ENCODE measurements at places on chromosomes 1 and 21.

DNA sequence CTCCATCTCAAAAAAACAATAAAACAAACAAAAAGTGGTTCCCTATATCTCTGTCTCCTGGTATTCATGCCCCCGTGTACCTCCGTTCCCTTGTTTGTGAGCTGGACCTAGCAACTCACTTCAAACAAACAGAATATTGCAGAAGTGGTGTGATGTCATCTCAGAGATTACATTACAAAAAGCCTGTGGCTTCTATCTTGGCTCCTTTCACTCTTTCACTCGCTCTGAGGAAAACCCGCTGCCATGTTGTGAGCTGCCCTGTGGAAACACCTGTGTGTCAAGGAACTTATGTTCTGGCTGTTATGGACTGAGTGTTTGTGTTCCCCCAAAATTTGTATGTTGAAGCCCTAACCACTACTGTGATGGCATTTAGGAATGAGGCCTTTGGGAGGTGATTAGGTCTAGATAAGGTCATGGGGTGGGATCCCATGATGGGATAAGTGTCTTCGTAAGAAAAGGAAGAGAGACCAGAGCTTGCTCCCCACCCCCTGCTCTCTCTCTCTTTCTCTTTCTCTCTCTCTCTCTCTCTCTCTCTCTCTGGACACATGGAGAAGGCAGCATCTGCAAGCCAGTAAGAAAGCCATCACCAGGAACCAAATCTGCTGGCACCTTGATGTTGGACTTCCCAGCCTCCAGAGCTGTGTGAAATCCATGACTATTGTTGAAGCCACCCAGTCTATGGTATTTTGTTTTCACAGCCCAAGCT, 7.4 kb upstream of the HYI start:
- DNase-seq, result no peak

- DNase-seq, result no peak
Observed at GRCh38 chr1:56496821-56497772, 82.3 kb downstream of the PLPP3 start.

DNA sequence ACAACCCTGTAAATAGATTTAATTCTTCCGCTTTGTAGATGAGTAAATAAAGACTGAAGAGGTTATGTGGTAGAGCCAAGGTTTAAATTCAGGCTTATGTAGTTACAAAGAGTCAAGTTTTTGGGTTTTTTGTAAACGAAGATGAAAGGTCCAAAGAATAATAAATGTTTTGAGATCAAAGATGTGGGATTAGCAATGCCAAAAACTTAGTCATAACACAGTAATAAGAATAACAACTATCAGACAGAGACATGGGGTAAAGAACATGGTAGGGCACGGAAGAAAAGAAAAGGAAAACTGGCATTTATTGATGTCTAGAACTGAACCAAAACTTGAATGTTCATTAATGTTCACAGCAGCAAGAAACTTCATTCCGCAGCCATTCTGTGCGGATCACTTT, 42.9 kb downstream of the EXTL2 start:
- DNase-seq, result no peak

DNA sequence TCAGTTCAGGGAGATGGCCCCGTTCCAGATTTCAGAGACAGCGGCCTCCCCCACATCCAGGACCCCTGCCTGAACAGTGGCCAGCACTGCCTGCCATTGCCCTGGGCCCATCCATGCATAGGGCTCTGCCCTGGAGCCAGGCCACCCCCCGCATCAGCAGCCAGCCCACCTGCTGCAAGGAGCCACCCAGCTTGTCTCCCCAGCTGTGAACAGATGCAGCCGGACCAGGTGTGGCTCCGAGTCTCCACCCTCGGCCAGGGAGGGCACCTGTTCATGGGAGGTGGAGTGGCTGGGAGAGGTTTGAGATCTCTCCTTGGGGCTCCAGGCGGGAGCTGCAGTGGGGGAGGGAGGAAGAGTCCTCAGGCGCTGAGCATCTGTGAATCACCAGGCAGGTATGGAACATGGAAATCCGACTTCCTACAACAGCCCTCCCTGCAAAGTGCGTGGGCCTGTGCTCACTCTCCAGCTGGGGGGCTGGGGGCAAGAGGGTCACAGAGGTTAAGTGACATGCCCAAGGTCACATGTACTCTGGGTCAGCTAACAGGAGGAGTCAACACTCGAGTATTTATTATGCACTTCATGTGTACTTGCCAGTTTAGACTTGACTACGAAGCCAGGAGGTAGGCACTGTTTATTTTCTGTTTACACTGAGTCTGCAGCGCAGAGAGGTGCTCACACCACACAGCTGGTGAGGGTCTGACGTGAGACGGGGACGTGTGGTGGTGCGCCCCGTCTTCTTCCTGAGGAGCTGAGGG, 4.8 kb upstream of the HES5 start:
- peak; percentile 67 for DNase-seq

- no peak for DNase-seq
Observed at GRCh38 chr1:52268372-52268771, 97.6 kb downstream of the CC2D1B start.

- no peak for DNase-seq
Observed at GRCh38 chr1:91836331-91837040, 49.5 kb downstream of the TGFBR3 start.

DNA sequence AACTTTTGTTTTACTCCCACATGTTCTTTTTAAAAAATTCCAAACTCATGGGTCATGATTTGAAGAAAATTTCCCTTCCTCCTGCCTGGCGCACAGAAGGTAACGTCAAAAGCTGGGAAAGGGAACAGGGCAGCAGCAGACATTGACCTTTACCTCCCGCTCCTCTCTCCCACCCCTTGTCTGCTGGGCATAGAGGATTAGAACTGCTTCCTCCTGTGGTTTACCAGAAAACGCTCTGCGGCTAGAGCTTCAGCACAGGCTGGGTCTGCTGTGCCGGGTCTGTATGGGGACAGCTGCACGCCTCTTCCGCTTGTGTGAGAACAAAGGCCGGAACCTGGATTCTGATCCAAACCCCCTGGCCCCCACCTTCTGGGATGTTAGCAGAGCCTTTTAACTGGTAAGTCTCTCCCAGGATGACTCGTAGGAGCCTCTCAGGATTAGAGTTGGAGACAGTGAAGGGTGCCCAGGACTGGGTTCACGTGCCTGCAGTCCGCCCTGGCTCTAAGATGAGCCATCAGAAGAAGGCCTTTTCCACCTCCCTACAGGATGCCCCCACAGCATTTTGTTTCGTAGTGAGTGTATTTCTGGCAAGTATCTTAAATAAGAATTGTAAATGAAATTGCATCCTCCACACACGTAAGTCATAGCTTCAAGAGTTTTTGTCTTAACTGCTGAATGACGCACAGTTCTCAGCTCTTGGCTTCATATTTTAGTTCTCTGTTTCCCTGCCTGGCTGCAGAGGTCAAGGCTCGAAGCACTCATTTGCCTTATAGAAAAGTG, 5.2 kb downstream of the H6PD start:
- no peak for DNase-seq
